Smooth muscle cell of bladder (primary cell): ENCODE measurements at places on chromosomes 3 and 15. TPM values are rescaled to one million over a fixed set of nuclear protein-coding genes. Genes with fewer than 3 reads are reported as not detected.

THAP10 gene
- 0.85 and 1.0 TPM in 2 replicates for total RNA-seq

CCR8 gene
- total RNA-seq: not detected in 2 replicates

SCAPER gene
- 4.6 and 6.1 TPM in 2 replicates for total RNA-seq

ATP13A4 gene
- 0.18 and 0.28 TPM in 2 replicates for total RNA-seq

SGO1 gene
- 0.55 and 0.57 TPM in 2 replicates for total RNA-seq

CYP1A1 gene
- 0.09 and 0.71 TPM in 2 replicates for total RNA-seq

MORC1 gene
- total RNA-seq: not detected in 2 replicates

CYP8B1 gene
- total RNA-seq: not detected in 2 replicates

ARGFX gene
- total RNA-seq: not detected in 2 replicates

ROPN1B gene
- not detected in 2 replicates for total RNA-seq

CCR2 gene
- total RNA-seq: not detected in 2 replicates

PODXL2 gene
- total RNA-seq: 1.00 and 1.0 TPM in 2 replicates

TRPM1 gene
- not detected in 2 replicates for total RNA-seq

RAD54L2 gene
- total RNA-seq: 11.5 and 13.5 TPM in 2 replicates

SYNPR gene
- not detected in 2 replicates for total RNA-seq

C3orf85 gene
- not detected in 2 replicates for total RNA-seq

CD200R1 gene
- under 0.01 TPM in 1 of 2 replicates, not detected in the other for total RNA-seq

PTPRG gene
- total RNA-seq: 35.8 and 42.1 TPM in 2 replicates

IGDCC3 gene
- not detected in 2 replicates for total RNA-seq

CYP1A2 gene
- total RNA-seq: not detected in 2 replicates

FYCO1 gene
- total RNA-seq: 47.5 and 57.2 TPM in 2 replicates

TM4SF18 gene
- total RNA-seq: under 0.01 and 0.92 TPM in 2 replicates

SLC12A8 gene
- total RNA-seq: 45.4 and 79.0 TPM in 2 replicates

TGM4 gene
- not detected in 2 replicates for total RNA-seq

CCDC54 gene
- not detected in 2 replicates for total RNA-seq

NRROS gene
- 0.28 and 0.46 TPM in 2 replicates for total RNA-seq

FXR1 gene
- total RNA-seq: 216 and 259 TPM in 2 replicates

MEIS2 gene
- 53.5 and 102 TPM in 2 replicates for total RNA-seq

CLN6 gene
- 5.0 and 6.7 TPM in 2 replicates for total RNA-seq

LRRIQ4 gene
- total RNA-seq: not detected in 2 replicates

ADAMTS7 gene
- total RNA-seq: 3.8 and 4.1 TPM in 2 replicates

IGSF10 gene
- 0.71 and 6.1 TPM in 2 replicates for total RNA-seq

PAK6 gene
- not detected in 2 replicates for total RNA-seq

GPR156 gene
- total RNA-seq: 0.14 and 0.37 TPM in 2 replicates

DYNLT2B gene
- 7.0 and 8.7 TPM in 2 replicates for total RNA-seq

PLSCR2 gene
- total RNA-seq: not detected in 2 replicates

CHL1 gene
- 2.6 and 4.0 TPM in 2 replicates for total RNA-seq

ERICH6 gene
- total RNA-seq: under 0.01 TPM in 1 of 2 replicates, not detected in the other

CTNNB1 gene
- total RNA-seq: 821 and 862 TPM in 2 replicates
